ENCODE measurements at places on chromosomes 2 and 18. TPM values are rescaled to one million over a fixed set of nuclear protein-coding genes. Genes with fewer than 3 reads are reported as not detected.
A peak's percentile ranks its signal among the peaks of the same experiment; 100 is the strongest.

- H3K27ac ChIP-seq = no peak overlapping the region
- no peaks in the 10 kb centered on the region for H3K27me3 ChIP-seq
- no peak for DNase-seq
- no peak overlapping the region for H3K4me3 ChIP-seq
- H3K36me3 ChIP-seq = peaks cover 17% of the 10 kb centered on the region
Measured at GRCh38 chr2:189849550-189849949, 65.3 kb downstream of the PMS1 start.

DNA sequence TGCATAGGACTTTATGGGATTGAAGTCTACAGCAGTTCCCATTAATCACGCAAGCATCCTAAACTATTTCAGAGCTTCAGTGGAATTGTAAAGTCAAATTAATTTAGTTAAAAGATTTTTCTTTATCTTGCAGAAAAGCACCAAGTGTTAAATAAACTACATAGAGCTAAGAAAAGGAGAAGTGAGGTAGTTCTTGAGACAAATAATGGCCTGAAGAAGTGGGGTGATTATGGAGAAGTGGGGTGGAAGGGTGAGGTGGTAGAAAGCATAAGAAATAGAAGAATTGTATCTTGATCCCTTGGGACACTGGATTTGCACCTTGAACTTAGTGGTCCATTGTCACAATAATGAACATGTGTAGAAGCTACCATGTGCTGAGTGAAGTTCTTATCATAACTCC, 121.7 kb upstream of the LINC00305 start:
- H3K36me3 ChIP-seq = no peaks in the 10 kb centered on the region
- no peak for DNase-seq
- no peak overlapping the region for H3K27ac ChIP-seq
- no peak overlapping the region for H3K4me3 ChIP-seq
- no peaks in the 10 kb centered on the region for H3K27me3 ChIP-seq
- H3K4me1 ChIP-seq = peaks cover 4% of the 10 kb centered on the region

GRCh38 chr2:16032282-16033031, 92.1 kb downstream of the MYCN start:
- no peak for DNase-seq
- H3K4me1 ChIP-seq = peaks cover 13% of the 10 kb centered on the region
- H3K4me3 ChIP-seq = no peak overlapping the region
- H3K27ac ChIP-seq = no peak overlapping the region
- no peaks in the 10 kb centered on the region for H3K27me3 ChIP-seq
- H3K36me3 ChIP-seq = no peaks in the 10 kb centered on the region

DNA sequence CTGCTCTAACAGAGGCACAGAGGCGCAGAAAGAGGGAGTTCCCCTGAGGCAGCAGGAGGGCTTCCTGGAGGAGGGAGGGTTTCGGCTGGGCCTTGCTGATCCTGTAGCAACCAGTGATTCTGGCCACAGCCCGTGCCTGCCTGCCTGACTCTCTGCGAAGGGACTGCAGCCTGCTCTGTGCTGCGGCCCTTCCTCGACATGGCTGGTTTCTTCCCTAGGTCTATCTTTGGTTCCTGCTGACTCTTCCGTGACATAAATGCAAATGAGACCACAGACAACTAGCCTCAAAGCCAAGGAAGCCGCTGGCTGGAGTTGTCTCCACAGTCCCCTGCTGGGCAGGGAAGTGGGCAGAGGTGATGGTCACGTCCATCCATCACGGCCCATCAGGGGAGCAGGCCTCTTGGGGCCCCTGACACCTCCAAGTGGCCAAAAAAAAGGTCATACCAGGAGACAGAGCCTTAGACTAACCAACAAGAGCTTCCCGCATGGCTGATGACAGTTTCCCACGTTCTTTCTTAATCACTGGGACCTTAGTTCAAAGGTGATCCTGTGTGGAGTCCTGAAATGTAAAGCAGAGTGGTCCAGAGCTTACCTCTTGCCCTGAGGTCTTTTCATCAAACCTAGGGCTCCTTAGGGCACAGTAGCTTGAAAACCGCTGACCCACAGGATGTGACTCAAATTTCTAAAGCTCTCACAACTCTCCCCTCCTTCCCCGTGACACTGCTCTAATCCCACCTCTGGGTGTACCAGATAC, 55.3 kb downstream of the HS1BP3 start:
- no peak for DNase-seq
- peak overlapping the region; percentile 72 for H3K27ac ChIP-seq

- no peak for DNase-seq
- H3K36me3 ChIP-seq = no peaks in the 10 kb centered on the region
- no peaks in the 10 kb centered on the region for H3K4me1 ChIP-seq
- no peak overlapping the region for H3K4me3 ChIP-seq
Measured at GRCh38 chr2:68235090-68235489, 17.2 kb downstream of the PPP3R1 start.

GRCh38 chr2:202636213-202636513, 1.4 kb downstream of the FAM117B start:
- peak overlapping the region; percentile 76 for H3K27ac ChIP-seq
- no peaks in the 10 kb centered on the region for H3K27me3 ChIP-seq

GRCh38 chr2:199128476-199129229, 329.1 kb downstream of the SATB2 start:
- no peak overlapping the region for H3K4me3 ChIP-seq
- H3K4me1 ChIP-seq = no peaks in the 10 kb centered on the region
- H3K36me3 ChIP-seq = no peaks in the 10 kb centered on the region
- no peaks in the 10 kb centered on the region for H3K27me3 ChIP-seq

GRCh38 chr2:126837966-126838715, 60.5 kb upstream of the TEX51 start:
- H3K36me3 ChIP-seq = no peaks in the 10 kb centered on the region
- no peak for DNase-seq

- H3K27me3 ChIP-seq = no peaks in the 10 kb centered on the region
- no peaks in the 10 kb centered on the region for H3K36me3 ChIP-seq
- H3K27ac ChIP-seq = no peak overlapping the region
- H3K4me1 ChIP-seq = no peaks in the 10 kb centered on the region
- no peak overlapping the region for H3K4me3 ChIP-seq
Measured at GRCh38 chr2:136957044-136957443, 191.7 kb downstream of the THSD7B start.

DNA sequence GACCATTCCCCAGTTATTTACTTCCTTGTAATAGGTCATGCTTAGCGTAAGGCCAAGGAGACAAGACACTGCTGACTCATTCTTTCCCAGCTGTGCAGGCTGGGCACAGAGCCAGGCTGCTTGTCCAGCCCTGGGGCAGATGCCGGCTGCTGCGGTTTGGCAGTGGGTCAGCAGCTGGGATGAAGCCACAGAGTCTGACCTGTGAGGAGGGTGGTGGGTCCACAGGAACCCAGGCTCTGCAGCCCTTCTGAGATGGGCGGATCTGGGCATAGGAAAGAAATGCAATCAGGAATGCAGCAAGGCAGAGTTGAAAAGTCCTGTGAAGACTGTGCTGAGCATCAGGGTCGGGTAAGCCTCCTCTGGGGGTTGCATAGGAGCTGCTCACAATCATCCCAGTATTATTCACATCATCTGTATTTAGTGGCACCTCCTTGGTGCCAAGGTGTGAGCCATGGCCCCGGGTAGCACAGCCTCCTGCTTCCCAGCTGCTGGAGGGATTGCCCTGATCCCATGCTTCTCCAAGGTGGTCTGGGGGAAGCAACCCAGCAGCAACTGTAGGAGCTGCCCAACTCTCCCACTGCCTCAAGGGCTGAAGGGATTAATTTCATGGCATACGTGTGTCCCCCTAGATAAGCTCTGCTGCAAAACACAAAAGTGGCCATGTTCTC, 139.0 kb downstream of the DDX1 start:
- no peak overlapping the region for H3K4me3 ChIP-seq
- H3K4me1 ChIP-seq = peaks cover 22% of the 10 kb centered on the region
- H3K36me3 ChIP-seq = no peaks in the 10 kb centered on the region
- no peak overlapping the region for H3K27ac ChIP-seq
- DNase-seq = peak; percentile 88

DNA sequence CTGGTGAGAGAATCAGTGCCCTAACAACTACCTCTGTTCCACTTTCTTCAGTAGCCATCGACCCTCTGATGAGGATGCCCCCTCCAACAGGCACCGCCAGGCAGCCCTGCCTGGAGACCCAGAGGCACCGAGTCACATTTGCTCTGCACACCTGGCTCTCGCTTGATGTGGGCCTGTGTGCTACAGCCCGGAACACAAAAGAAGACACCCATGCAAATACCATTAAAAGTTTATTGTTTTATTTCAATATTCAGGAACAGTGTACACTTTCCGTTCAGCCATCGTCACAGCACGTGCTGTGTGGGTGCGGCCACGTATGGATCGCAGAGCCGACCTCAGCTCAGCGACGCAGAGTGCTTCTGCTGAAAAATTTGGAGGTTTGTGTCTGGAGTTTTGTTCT, 154.0 kb downstream of the MBP start:
- no peak overlapping the region for H3K27ac ChIP-seq
- no peak for DNase-seq
- H3K4me1 ChIP-seq = peaks cover 48% of the 10 kb centered on the region
- no peak overlapping the region for H3K4me3 ChIP-seq
- H3K36me3 ChIP-seq = peaks cover 20% of the 10 kb centered on the region

- H3K27ac ChIP-seq = no peak overlapping the region
- no peaks in the 10 kb centered on the region for H3K27me3 ChIP-seq
- peaks cover 21% of the 10 kb centered on the region for H3K4me1 ChIP-seq
- no peak overlapping the region for H3K4me3 ChIP-seq
- no peaks in the 10 kb centered on the region for H3K36me3 ChIP-seq
Measured at GRCh38 chr2:174776223-174776622, 12.0 kb upstream of the CHRNA1 start.

GRCh38 chr2:153873052-153874048, 1.6 kb downstream of the GALNT13 start:
- DNase-seq = no peak
- H3K36me3 ChIP-seq = no peaks in the 10 kb centered on the region
- H3K27ac ChIP-seq = no peak overlapping the region
- H3K4me3 ChIP-seq = peak overlapping the region; percentile 68
- H3K27me3 ChIP-seq = peaks cover 10% of the 10 kb centered on the region

GRCh38 chr2:136917411-136917881, 152.1 kb downstream of the THSD7B start:
- H3K36me3 ChIP-seq = no peaks in the 10 kb centered on the region
- no peaks in the 10 kb centered on the region for H3K4me1 ChIP-seq
- no peaks in the 10 kb centered on the region for H3K27me3 ChIP-seq
- peak overlapping the region; percentile 33 for H3K27ac ChIP-seq
- DNase-seq = peak; percentile 2

GRCh38 chr18:55968550-55968949, 380.6 kb upstream of the TCF4 start:
- no peak overlapping the region for H3K27ac ChIP-seq
- no peak for DNase-seq
- no peaks in the 10 kb centered on the region for H3K36me3 ChIP-seq
- no peaks in the 10 kb centered on the region for H3K4me1 ChIP-seq
- no peak overlapping the region for H3K4me3 ChIP-seq

GRCh38 chr2:20430461-20431300, 16.2 kb upstream of the RHOB start:
- no peaks in the 10 kb centered on the region for H3K36me3 ChIP-seq
- no peaks in the 10 kb centered on the region for H3K27me3 ChIP-seq
- H3K27ac ChIP-seq = no peak overlapping the region
- no peaks in the 10 kb centered on the region for H3K4me1 ChIP-seq
- DNase-seq = no peak

DNA sequence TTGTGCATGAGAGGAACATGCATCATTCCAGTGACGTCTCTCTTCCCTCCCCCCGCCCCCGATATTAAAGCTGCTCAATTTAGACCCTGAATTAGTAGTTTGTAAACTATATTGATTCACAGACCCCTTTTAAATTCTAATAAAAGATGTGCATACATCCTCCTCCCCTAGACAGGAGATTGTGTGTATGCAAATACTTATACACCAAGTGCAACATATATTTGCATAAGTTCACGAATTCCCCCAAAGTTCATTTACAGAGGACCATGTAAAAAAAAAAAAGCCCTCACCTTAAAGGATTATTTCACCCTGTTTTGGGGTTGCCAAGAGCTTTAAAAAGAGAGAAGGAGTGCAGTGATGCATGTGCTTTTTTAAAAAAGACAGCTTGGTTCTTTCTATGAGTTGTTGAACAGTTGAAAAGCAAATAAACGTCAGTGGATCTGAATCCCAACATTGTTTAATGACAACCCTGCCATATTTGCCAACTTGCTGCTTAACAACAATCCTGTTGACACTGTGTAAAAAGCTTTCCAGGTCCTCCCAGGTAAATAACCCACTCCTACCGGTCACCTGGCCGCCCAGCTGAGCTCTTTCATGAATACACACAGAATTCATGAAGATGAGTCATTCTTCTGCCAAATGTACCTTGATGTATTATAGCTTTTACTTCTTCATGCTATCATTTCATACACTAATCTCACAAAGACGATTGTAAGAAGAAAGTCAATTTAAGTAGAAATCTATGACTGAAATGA, 211.5 kb downstream of the IKZF2 start:
- H3K27me3 ChIP-seq = no peaks in the 10 kb centered on the region
- H3K4me1 ChIP-seq = no peaks in the 10 kb centered on the region
- no peaks in the 10 kb centered on the region for H3K36me3 ChIP-seq
- no peak overlapping the region for H3K27ac ChIP-seq

DNA sequence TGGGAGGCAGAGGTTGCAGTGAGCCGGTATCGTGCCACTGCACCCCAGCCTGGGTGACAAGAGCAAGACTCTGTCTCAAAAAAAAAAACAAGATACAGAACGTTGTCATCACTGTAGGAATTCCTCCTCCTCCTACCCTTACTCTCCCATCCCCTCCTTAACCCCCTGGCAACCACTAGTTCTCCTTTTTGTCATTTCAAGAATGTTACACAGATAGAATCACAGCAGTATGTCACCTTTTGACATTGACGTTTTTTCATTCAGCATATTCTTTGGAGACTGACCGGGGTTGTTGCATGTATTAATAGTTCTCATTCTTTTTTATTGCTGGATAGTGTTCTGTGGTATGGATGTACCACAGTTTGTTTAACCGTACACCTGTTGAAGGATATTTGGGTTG, 32.4 kb downstream of the TTLL4 start:
- H3K4me3 ChIP-seq = no peak overlapping the region
- H3K27me3 ChIP-seq = no peaks in the 10 kb centered on the region
- H3K36me3 ChIP-seq = peaks cover 51% of the 10 kb centered on the region
- H3K27ac ChIP-seq = no peak overlapping the region

DNA sequence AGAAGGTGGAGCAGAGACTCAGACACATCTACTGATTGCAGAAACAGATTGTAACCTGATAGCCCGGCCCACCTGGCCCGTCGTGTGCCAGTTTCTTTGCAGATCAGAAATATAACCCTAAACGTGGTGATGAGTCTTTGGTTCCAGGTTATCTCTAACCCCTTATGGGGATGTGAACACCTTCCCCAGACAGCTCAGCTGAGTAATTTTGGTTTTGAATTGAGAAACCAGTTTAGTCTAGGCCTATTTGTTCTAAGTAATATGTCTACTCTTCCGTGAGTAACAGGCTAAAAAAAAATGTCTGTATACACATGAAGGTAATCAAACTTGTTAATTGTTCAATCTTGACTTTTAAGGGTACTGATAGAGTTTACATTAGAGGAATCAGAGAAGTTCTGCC, 35.7 kb downstream of the RASGRP3 start:
- no peaks in the 10 kb centered on the region for H3K36me3 ChIP-seq
- H3K4me1 ChIP-seq = no peaks in the 10 kb centered on the region
- no peak overlapping the region for H3K4me3 ChIP-seq
- no peak for DNase-seq

- peaks cover 4% of the 10 kb centered on the region for H3K4me1 ChIP-seq
- no peak for DNase-seq
- H3K27me3 ChIP-seq = no peaks in the 10 kb centered on the region
- no peak overlapping the region for H3K27ac ChIP-seq
- H3K36me3 ChIP-seq = no peaks in the 10 kb centered on the region
Measured at GRCh38 chr2:8391584-8391983, 290.3 kb upstream of the ID2 start.

The SERPINB13 gene
- total RNA-seq = not detected

The ZC3H6 gene
- total RNA-seq = 14.8 TPM

The TMEM169 gene
- 7.7 TPM for total RNA-seq

The RNF25 gene
- 28.3 TPM for total RNA-seq
